ENCODE measurements at places on chromosomes 4 and X.

DNA sequence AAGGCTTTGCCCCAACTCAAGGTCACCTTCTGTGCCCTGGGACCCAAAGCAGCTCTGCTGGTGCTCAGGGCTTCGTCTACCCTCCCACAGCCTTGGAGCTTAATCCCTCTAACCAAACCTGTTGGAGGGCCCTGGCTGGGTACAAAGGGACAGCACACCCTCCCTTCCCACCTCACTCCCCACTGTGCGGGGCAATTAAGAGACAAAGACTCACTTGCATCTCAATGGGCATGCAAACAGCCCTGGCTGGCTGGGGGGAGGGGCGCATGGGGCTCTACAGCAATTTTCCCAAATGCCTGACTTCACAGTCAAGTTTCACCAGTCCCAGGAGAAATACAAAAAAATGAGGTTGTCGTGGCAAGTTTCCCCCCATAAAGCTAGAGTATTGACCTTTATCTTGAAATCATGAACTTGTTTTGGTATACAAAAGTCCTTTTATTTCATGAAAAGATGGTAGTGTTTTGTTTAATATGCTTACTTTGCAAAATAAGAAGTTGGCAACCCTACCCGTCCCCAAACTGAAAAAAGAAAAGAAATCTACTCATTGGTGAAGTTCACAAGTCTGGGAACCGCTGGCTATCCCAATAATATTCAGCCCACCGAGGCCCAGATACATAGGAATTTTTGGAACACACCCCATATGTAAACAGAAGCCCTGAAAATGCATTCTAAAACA, 4.1 kb upstream of the CD99L2 start:
- peak; percentile 8 for DNase-seq

DNA sequence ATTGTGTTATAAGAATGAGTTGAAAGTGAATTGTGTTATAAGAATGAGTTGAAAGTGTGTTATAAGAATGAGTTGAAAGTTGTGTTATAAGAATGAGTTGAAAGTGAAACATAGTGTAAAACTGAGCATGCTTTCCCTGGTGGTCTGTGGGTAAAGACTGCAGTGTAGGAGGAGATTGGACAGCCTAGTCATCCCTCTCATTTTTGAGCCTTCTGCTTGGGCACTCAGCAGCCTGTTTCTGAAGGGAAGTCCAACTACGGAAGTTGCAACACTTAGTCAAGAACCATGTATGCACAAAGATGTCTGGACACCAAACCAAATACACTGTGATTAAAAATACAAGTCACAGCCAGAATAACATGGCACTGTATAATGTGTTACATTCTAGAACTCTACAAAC, 72.6 kb downstream of the ANK2 start:
- no peak for DNase-seq

DNA sequence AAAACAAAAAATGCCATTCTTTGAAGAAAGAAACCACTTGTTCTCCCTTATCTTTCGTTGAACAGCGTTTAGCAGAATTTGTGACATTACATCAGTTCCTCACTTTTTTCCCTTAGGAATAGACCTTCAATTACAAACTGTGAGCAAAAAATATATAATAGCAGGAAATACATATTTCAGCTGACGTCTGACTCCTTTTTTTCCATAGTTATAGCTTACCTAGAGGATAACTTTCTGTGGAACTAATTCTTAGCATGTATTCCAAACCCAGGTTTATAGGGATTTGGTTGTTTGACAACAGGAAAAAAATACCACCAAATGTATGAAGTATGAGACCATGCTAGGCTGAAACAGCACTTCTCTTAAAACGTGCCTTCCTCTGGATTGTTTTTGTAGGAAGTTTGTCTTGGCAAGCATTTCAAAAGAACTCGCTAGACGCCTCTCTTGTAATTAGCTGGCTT, 2.0 kb upstream of the LIMCH1 start:
- DNase-seq = peak; percentile 43

DNA sequence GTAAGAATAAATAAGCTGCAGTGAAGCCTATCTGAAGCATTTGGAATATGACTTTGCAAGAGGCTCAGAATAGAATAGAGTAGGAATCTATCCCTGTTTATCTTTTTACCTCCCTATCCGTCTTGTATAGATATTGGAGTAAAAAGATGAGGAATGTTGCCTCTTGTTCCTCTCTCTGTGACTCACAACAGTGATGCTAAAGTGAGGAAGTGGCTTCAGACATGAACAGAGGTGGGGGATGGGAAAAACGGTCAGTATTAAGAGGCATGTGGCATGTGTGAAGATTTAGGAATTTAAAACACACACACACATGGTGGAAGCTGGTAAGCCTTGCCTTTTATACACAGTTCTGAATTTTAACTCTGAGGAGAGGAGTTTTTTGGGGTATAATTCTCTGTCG, 3.8 kb upstream of the DCAF4L1 start:
- no peak for DNase-seq

GRCh38 chr4:110049951-110050925, 137.6 kb downstream of the EGF start:
- peak; percentile 54 for DNase-seq

- DNase-seq = no peak
Observed at GRCh38 chr4:3199653-3200422, 49.1 kb upstream of the MSANTD1 start.

DNA sequence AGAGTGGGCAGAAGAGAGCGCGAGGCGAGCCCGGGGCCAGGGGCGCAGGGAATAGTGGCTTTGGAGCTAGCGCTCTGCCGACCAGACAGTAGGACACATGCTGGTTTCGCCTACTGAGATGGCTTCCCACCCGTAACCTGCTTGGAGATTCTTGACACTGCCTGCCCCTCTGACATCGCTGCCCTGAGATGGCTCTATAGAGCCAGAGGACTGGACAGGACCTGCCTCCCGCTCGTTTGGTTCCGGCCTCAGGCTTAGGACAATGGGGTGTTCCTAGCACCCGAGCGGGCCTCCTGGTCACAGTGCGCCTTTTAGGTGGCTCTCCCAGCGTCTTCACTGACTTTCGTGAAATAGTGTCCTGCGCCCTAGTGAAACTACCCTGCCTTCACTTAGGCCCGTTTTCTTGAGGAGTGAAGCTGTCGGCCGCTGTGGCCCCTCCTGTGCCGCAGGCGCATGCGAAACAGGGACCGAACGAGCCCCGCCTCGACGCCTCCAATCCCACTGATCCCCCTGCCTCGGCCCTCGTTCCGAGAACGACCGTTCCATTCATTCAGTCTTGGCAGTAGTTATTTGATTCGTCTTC, 608 bp downstream of the TAF1 start:
- DNase-seq = peak; percentile 1

DNA sequence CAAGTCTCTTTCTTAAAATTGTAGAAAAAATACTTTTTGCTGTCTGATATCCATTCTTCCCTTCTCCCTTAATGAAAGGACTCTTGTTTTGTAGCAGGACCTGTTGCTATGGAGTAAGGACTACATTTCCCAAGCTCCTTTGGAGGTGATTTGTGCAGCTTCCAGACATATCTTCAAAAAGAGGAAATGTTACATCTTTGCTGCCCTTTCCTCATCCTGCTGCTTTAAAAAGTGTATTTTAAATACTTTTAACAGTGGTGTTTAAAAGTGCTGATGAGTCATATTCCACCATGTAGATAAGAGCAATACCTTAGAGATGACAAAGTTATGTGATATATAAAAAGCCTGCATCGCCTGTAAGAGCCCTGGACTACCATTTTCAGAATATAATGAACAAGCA, 98.7 kb downstream of the CFAP299 start:
- DNase-seq = no peak

DNA sequence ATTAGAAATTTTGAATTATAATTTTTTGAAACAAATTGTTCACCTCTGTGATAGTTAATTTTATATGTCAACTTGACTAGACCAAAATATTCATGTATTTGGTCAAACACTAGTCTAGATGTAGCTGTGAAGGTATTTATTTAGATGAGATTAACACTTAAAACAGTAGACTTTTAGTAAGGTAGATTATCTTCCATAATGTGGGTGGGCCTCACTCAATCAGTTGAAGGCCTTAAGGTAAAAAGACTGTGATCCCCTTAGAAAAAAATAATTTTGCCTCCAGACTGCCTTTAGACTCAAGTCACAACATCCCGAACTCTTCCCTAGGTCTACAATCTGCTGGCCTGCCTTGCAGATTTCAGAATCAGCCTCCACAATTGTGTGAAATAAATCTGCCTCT, 177.3 kb upstream of the PABPC5 start:
- no peak for DNase-seq

DNA sequence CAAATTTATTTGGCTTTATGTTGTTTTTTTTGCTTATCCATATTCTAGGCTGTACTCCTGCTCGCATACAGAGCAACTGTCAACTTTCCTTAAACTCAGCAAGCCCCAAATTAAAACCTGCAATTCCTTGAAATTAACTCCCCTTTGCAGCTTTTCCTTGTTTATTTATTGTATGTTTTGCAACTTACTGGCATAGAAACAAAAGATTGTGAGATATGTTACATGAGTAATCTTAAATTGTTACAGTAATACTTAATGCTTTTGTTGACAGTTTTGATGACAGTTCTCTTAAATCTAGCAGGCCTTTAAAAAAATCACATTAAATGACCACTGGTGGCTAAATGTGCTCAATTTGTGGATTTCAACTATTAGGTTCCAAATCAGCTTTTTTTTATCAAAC, 4.5 kb downstream of the DDX3X start:
- no peak for DNase-seq

- DNase-seq = no peak
Observed at GRCh38 chrX:8504451-8504850, 39.8 kb downstream of the VCX3B start.

- DNase-seq = no peak
Observed at GRCh38 chr4:149166876-149167275, 648.8 kb downstream of the IQCM start.

DNA sequence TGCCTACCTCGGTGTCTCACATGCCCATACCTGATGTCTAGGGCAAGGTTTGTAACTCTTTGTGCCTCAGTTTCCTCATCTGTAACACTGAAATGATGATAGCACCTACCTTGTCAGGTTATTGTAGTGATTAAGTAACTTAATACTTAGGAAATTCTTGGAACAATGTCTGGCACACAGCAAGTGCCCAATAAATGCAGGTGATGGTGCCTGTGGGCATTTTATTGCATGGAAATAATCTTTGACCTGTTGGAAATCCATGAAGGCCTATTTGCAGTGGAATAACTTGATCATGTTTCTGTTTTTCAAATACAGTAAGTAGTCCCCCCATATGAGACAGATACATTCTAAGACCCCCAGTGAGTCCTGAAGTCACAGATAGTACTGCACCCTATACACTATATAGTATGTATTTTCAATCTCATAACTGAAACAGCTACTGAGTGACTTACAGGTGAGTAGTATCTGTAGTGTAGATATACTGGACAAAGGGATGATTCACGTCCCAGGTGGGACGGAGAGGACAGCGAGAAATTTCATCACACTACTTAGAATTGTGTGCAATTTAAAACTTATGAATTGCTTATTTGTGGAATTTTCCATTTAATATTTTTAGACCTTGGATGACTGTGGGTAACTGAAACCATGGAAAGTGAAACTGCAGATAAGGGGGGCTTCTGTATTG, 42.1 kb downstream of the AFF1 start:
- no peak for DNase-seq

GRCh38 chr4:70671091-70671490, 4.8 kb upstream of the JCHAIN start:
- DNase-seq = no peak

DNA sequence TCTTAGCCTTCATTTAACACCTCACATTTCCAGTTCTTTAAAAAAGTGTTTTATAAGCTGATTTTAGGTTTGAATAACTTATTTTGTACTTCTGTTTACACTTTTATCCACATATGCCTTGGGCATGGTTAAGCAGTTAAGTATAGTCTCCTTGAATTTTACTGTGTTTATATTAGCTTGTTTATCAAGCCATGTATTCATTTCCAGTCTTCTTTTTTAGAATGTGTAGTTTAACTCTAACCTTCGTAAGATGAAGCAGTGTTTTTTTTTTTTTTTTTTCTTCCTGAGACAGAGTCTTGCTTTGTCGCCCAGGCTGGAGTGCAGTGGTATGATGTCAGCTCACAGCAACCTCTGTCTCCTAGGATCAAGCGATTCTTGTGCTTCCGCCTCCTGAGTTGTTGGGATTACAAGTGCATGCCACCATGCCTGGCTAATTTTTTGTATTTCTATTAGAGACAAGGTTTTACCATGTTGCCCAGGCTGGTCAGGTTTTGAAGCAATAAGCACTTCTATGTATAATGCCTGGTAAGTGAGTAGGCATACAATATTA, 42.5 kb downstream of the BMP2K start:
- DNase-seq = no peak

DNA sequence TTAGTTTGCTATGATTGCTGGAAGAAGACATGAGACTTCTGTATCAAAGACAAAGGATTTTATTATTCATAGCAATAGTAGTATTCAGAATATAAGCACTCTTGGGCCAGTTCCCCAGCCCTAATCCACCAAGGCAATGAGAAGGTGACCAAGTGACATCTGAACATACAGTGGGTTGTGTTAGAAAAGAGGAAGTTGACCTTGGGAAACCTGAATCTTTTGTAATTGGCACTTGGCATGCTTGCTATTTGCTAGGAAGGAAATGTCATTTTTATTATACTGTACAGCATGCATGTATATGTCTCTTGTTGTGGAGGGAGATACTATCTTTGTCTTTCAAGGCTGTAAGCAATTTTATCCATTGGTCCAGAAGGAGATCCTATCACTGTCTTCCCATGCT, 216.1 kb upstream of the FAT1 start:
- DNase-seq = no peak

DNA sequence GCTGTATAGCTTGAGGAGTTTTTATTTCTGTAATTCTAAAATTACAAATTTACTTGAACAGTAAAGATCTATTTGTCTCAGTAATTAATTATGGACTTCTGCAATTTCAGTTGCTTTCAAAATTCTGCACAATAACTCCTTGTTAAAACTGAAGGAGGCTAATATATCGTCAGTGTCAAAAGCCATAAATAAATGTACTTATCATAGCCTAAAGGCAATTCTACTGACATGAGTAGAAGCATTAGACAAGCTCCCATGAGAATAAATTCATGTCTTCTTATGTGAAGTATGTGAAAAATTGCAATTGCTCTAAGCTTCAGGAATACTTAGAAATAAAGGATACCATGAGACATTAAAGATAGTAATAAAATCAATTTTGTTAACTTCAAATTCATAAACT, 381.2 kb upstream of the PCDH10 start:
- DNase-seq = no peak

DNA sequence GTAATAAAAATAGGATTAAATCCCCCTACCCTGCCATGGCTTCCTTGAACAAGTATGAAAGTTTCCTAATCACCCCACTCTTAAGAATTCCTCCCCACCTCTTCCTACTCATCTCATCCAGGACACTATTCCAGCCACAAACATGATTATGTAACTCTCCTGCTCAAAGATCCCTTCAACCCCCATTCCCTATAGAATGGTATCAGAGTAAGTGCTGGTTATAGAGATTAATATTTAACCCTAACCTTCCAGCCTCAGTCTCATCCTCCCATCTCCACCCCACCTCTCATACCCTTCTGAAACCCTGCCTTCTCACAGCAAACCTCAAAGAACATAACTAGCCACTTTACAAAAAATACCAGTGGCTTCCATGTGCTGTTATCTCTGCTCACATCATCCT, 155.1 kb downstream of the PPP3CA start:
- DNase-seq = no peak
